ENCODE measurements at places on chromosomes 5 and 9. TPM values are rescaled to one million over a fixed set of nuclear protein-coding genes. Genes with fewer than 3 reads are reported as not detected.

Gene ZNG1E
- 65.7 TPM for total RNA-seq

Gene PRDM9
- not detected for total RNA-seq

Gene CDX1
- total RNA-seq, result not detected

Gene GALNT12
- total RNA-seq, result 1.2 TPM

Gene S100Z
- total RNA-seq, result 0.47 TPM

Gene CFAP90
- 2.2 TPM for total RNA-seq

Gene KCNMB1
- 0.16 TPM for total RNA-seq

Gene CARD6
- 1.6 TPM for total RNA-seq

Gene HTR4
- 0.16 TPM for total RNA-seq

Gene PIK3R1
- total RNA-seq, result 177 TPM

Gene C9
- not detected for total RNA-seq

Gene IL7R
- total RNA-seq, result under 0.01 TPM

Gene ACTL7A
- total RNA-seq, result not detected

Gene CAMK4
- 130 TPM for total RNA-seq

Gene TMC1
- total RNA-seq, result 0.78 TPM

Gene MYOZ3
- 1.7 TPM for total RNA-seq

Gene SLC28A3
- total RNA-seq, result not detected

Gene PCDHGB4
- total RNA-seq, result 12.9 TPM

Gene SPINK5
- not detected for total RNA-seq

Gene ADGRV1
- 474 TPM for total RNA-seq

Gene PCDHB8
- total RNA-seq, result 8.6 TPM

Gene PFN3
- not detected for total RNA-seq

Gene MOCS2
- 43.5 TPM for total RNA-seq

Gene SNX30
- 25.0 TPM for total RNA-seq

Gene PDE8B
- total RNA-seq, result 5.3 TPM

Gene NAIF1
- 6.4 TPM for total RNA-seq

Gene RNF208
- total RNA-seq, result 1.4 TPM

Gene TRIM7
- 0.78 TPM for total RNA-seq

Gene CCT5
- 271 TPM for total RNA-seq

All from occipital lobe (tissue), 3 donors.